ENCODE measurements at places on chromosomes 6 and 20.

DNA sequence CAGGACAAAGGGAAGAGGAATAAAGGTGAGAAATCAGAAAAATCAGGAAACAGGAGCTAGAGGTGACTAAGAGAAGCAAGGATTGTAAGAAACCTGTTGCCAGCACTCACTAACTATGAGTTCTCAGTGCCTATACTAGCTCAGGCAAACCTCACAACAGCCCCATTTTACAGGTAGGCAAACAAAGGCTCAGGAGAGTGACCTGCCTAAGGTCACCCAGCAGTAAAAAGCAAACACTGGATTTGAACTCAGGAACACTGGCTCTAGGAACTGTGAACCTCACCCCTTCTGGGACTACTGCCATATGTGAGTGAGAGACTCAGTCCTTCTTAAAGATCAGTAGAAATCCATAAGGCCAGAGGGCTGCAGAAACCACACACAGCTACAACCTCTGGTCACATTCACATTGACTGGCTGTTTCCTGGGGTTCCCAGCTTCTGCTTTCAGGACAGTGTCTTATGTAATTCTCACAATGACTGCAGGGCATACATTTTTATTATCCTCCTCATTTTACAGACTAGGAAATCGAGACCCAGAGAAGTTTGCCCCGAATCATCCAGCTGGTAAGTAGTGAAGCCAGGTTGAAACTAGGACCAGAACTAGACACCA lies 80.7 kb upstream of the MAFB start:
- no peak for DNase-seq

GRCh38 chr6:142819603-142820337 lies 125.2 kb downstream of the HIVEP2 start:
- no peak for DNase-seq

DNA sequence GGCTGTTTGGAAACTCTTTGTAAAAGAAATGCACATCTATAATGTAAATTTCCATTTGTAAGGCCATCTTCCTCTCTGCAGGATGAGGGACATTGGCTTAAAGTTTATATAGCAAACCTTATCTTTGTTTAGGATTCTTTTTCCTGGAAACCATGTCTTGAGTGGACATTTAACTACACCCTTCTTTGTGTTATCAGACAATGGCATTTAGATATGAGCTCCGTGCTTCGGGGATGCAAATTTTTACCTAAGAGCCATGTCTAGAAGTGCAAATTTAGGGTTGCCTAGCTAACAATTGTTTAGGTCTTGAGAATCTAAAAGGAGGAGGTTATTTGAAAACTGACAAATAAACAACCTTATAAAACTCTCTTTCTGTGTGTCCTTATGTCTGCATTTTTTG lies 623.8 kb downstream of the MMUT start:
- DNase-seq = no peak

DNA sequence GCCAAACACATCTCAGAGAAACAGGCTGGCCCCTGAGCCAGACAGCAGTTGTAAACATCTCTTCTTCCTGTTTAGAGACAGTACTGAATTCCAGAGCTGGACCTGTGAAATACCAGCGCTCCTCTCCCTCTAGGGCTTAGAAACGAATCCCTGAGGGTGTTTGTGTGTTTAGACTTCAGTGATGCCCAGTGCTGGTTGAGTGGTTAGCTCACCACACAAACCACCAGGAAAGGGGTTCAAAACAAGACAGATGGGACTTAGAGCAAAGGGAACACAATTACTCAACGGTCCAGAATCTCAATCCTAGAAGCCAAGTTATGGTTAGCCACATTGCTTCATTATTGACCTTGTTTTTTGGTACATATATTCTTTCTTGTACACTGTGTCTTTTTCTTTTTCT lies 108.7 kb upstream of the TMEM170B start:
- DNase-seq = no peak

DNA sequence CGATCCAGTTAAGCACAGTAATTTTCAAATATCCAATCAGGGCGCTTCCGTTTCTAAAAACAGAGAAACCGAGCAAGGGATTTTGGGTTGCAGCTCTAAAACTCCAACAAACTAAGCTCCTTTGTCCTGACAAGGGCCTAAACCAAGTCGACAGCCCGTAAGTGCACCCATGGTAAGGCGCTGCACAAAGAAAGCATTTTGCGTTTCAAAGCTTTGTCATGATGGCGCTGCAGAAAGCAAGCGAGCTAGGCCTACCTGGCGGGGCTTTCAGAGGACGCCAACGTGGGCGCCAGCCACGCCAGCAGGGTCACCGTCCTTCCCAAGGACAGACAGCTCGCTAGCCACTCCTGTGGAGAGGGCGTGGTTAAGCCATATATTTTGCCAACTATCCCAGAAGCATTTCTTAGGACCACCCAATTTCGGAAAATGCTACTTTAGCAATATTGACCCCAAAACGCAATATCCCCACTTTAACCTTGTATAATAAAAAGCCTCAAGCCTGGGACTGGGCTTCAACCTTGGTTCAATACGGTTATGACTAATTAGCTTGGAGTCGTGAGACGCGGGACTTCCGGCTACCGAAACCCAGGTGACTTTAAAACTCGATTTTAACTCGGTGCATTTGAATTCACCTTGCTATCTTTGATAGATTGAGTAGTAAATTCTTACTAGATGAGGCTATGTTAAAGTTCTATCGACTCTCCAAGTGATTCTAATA lies 53.8 kb downstream of the TRIM38 start:
- DNase-seq = no peak

DNA sequence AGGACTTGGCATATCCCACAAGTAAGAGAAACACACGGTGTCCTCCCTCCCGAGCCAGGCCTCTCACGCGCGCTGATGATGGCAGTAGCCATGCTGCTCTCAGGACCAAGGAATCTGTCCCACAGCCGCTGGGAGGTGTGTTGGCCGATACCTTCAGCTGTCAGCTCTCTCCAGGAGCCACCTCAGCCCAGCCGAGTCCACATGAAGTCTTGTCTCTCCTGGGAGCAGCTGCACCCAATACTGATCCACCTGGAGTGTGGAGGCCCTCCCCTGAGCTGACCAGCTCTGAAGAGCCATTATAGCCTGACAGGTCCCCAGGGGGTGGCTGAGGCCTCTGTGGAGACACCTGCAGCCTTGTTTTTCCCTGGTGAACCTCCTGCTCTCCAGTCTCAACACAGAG lies 23.8 kb upstream of the NXT1 start:
- peak; percentile 89 for DNase-seq

DNA sequence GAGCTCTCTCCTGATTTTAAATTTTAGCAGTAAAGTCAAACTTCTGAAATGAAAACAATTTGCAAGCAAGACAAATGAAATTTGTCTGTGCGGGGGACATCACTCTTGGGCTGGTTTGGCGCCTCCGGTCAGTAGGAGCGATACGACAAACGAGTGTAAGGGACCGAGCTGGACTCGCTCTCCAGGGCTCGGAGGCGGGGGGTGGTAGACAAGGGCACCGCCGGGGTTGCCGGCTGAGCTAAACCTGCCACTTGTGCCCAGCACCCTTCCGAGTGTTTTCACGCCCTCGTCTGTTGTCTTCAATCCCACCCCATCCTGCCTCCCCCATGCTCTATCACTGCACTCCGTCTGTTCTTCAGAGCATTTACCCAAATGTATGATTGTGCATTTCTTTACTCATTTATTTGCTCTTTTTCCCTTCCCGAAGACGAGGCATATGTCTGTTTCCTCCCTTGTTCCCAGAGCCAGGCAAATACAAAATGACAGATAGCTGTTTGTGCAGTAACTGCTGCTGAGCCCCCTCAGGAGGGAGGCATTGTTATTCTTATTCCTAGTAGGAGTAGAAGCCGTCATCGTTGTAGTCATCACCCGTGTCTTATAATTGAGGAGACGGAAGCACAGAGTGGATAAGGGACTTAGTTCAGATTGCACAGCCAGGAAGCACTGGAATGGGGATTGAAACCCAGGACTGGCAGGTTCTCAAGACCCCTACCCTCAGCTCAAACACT lies 62.8 kb upstream of the APCDD1L start:
- DNase-seq = no peak

DNA sequence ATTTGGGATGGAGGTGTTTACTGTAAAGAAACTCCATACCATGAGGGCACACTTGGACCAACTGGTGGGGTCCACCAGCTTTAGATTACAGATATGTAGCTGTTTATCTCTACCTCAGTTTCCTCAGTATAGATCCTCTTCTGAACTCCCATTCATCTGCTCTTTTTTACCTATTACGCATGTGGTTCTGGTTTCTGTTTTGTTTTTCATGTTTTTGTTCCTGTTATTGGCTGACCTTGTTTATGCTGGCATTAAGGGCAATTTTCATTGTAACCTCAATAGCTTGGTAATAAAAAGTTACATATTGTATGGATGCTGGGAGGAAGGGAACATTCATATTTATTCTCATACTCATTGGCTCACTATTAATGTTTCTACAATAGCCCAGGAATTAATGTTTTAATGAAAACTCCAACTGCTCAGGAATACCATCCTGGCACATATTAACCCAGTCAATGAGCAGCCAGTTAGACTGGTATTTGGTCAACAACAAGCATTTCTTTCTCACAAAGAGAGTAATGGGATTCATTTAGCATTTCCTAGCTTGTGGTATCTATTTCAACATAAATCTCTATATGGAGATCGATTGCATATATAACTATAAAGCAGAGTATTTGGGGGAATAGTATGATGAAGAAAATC lies 83.8 kb upstream of the FAM184A start:
- no peak for DNase-seq

GRCh38 chr6:87660226-87660911 lies 41.7 kb downstream of the AKIRIN2 start:
- no peak for DNase-seq

- DNase-seq = no peak
Measured at GRCh38 chr6:137261761-137262160, 42.6 kb upstream of the IFNGR1 start.

GRCh38 chr6:169939554-169940164 lies 188.2 kb downstream of the ERMARD start:
- no peak for DNase-seq

DNA sequence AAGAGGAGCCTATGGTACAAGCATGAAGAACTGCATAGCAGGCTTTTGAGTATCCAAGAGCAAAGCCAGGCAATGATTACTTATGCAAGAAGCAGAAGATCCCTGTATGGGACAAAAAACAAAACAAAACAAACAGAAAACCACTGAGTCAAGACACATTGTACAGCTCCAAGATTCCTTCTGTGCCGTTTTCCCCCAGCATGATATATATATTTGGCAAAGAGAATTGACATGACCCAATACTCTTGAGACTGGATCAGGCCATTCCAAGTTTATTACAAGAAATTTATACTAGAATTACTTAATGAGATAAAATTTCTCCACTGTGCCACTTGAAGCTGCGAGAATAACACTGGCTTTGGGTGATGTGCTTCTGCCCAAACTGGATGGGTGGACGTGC lies 65.5 kb downstream of the TRMT11 start:
- no peak for DNase-seq

DNA sequence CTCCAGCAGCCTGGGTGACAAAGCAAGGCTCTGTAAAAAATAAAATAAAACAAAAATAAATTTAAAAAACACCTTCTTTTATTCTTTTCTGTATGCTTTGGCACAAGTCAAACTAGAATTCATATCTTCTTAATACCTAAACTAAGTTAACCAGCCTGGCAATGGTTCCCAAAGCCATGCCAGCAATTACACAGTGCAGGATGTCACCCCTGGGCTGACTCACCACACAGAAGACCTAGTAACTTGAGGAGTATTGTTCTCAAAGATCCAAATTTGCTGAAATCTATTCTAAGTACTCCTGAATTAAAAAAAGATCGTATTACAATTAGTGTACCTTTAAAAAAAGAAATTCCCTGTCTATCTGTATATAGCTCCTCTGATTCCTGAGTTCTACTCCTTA lies 162.7 kb upstream of the SGK1 start:
- DNase-seq = no peak

DNA sequence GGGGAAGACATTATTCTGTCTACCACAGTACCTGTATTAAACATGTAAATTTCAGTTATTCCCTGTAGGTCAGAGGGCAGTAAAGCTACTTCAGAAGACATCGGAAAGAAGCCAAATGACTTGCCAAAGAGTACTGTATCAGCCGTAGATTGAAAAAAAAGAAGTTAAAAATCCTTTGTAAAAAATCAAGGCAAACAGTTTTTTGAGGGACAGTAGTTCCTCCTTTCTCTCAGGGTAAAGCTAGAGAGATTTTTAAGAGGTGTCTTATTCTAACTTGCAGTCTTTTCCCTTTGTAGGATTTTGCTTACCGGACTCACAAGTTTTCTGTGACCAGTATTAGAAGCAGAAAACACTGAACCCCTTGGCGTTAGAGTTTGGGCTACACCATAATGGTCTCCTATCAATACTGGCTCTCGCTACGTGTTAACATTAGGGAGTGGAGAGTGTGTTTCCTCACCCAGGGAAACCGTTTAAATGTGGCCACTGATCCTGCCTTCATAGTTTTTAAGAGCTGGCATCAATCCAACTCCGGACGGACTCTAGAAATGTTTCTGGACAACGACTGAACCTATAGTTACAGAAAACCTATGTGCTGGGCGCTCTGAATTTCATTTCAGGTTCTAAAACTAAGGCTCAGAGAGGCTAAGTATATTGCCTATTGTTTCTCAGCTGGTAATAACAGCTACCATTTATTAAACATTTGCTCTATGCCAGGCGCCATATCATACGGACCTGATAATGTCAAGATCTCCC lies 1.3 kb upstream of the ASXL1 start:
- peak; percentile 28 for DNase-seq

DNA sequence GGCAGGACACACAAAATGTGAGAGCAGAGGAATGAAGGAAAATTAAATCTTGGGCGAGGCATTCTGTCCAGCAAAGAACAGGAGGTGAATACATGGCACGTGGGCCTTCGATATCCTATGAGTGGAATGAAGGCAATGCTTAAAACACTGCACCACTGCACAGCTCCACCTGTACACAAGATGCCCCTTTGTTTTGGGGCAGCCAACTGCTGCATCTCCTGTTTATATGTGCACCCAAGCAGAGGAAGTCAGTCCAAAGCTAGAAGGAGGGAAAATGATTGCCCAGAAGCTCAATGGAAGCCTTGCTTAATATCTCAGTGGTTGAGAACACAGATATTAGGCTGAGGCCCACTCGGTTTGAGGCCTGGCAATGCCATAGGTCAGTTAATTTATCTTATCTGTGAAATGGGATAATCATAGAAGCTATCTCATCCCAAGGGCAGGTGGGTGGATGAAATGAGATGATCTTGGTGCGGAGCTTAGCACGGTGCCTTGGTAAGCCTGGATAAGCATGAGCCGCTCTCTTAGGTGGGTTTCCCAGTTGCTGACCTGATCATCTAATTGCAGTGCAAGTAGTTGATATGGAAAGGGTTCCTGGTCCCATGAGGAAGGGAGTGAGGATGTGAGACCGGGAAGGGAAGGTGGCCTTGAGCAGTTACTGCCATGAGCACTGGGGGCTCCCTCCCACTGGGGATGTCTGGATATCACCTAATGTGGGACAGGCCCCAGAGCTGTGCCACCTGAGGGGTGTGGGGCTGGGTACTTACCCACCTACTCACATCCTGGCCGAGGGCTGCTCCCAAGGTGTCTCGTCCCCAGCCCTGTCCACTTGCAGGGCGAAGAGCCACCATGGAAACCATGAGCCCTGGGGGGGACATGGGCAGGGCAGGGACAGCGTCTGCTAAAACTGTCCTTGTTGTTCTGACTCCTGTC lies 9.9 kb downstream of the BANF2 start:
- no peak for DNase-seq

Data from NCI-H146 (cell line).